ENCODE measurements at places on chromosomes 3 and 15.

- no peaks in the 10 kb centered on the region for H3K27me3 ChIP-seq
- no peaks in the 10 kb centered on the region for H3K36me3 ChIP-seq
- H3K27ac ChIP-seq, result no peak overlapping the region
- H3K4me1 ChIP-seq, result no peaks in the 10 kb centered on the region
- DNase-seq, result no peak
- H3K4me3 ChIP-seq, result no peak overlapping the region
Measured at GRCh38 chr3:142693136-142693853, 30.5 kb upstream of the TRPC1 start.

DNA sequence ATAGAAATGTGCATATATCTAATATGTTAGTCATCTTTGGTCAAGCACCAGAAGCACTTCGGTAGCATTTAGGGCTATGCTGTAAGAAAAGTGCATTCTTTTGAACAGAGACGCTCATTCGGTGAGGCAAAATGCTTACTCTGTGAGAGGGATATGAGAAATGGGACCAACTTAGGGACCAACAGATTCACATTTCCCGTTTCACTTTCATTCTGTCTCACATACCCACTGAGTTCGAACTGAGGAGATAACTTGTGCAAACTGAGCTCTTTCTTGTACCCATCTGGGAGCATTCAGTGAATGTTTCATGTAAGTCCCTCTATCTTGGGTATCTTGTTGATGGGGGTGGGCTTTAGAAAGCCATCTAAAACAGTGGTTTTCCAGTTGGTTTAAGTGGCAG is 135.3 kb downstream of the FEZF2 start:
- H3K4me3 ChIP-seq, result no peak overlapping the region
- no peak for DNase-seq
- no peak overlapping the region for H3K27ac ChIP-seq
- no peaks in the 10 kb centered on the region for H3K27me3 ChIP-seq

DNA sequence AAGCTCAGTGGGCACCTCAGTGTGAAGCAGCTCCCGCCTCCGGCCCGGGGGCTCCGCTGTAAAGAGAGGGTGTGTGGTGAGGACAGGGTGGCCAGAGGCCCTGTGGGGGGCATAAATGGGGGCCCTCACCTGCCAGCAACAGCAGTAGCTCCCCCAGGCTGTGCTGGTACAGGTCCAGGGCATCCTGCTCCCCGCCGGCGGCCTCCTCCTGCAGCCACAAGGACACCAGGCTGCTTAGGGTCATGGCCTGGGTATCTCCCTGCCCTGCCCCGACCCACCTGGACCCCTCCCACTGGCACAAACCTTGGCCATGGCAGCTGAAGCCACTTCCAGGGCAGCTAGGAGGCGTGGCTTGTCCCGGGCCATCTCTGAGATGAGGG is 4.8 kb downstream of the ULK3 start:
- H3K27ac ChIP-seq, result no peak overlapping the region
- H3K4me1 ChIP-seq, result no peaks in the 10 kb centered on the region
- no peak overlapping the region for H3K4me3 ChIP-seq
- DNase-seq, result no peak

- no peak overlapping the region for H3K4me3 ChIP-seq
- no peaks in the 10 kb centered on the region for H3K36me3 ChIP-seq
- no peaks in the 10 kb centered on the region for H3K4me1 ChIP-seq
Measured at GRCh38 chr3:77489216-77489615, 449.3 kb downstream of the ROBO2 start.

GRCh38 chr3:13020159-13020750 is 53.0 kb downstream of the IQSEC1 start:
- no peak overlapping the region for H3K27ac ChIP-seq
- H3K4me3 ChIP-seq, result no peak overlapping the region
- H3K36me3 ChIP-seq, result no peaks in the 10 kb centered on the region
- no peaks in the 10 kb centered on the region for H3K27me3 ChIP-seq
- peaks cover 19% of the 10 kb centered on the region for H3K4me1 ChIP-seq
- no peak for DNase-seq

DNA sequence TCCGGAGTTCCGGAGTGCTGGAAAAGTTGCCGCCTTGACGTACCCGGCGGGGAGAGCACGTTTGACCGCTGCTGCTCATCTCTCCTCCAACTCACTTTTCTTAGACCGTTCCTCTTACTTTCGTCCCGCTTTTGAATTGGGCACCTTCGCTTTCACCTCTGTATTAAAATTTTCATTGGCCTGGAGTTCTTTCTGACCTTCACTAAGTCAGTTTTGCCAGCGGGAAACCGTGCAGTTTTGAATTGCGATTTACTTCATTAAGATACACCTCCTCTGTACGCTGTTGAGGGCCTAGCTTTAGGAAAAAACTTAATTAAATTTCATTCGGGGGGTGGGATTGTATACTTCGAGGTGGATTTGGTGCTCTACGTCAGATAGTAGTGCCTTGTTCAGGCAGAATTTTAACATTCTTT is 1.3 kb downstream of the GMPS start:
- no peaks in the 10 kb centered on the region for H3K27me3 ChIP-seq
- H3K36me3 ChIP-seq, result no peaks in the 10 kb centered on the region
- H3K27ac ChIP-seq, result peak overlapping the region; percentile 84
- no peak for DNase-seq

GRCh38 chr3:106144030-106144429 is 275.2 kb upstream of the CBLB start:
- H3K27ac ChIP-seq, result no peak overlapping the region
- no peaks in the 10 kb centered on the region for H3K36me3 ChIP-seq
- H3K4me3 ChIP-seq, result no peak overlapping the region
- H3K27me3 ChIP-seq, result no peaks in the 10 kb centered on the region
- peaks cover 8% of the 10 kb centered on the region for H3K4me1 ChIP-seq

DNA sequence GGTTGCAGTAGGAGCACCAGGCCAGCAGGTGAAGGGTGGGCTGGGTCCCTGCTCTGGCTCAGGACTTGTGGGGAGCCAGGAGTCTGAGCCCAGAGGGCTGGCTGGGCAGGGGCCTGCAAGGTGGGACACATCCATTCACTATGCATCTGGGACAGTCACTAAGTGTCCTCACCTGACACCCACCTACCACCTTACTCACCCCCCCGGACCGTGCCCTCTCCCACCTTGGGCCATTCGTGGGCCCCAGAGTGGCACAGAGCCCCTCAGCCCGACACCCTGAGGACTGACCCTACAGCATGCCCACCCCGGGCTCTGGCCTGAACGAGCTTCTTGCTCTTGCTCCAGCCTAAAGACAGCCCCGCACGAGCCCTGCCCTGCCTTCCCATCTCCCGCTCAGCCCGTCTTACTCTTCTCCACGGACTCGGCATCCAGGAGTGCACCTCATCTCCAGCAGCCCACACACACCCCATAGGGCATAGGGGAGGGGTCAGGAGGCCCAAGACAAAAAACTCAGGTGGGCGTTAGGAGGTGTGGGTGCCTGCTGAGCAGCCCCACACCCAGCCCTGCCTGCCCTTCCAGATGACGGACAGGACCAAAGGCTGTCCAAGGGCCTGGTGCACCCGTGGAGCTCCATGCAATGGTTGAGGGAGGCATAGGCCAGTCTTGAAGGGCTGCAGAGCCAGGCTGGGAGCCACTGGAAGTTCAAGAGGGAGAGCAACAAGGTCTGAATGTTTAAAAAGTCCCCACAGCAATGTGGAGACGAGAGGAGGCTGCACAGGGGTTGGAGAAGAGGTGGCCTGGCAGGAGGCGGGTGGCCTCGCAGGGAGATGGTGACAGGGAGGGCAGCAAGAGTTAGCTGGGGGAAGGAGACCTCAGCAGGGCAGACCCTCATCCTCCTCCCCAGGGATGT is 27.0 kb downstream of the PTH1R start:
- no peak for DNase-seq
- no peaks in the 10 kb centered on the region for H3K27me3 ChIP-seq
- H3K36me3 ChIP-seq, result no peaks in the 10 kb centered on the region
- no peaks in the 10 kb centered on the region for H3K4me1 ChIP-seq

DNA sequence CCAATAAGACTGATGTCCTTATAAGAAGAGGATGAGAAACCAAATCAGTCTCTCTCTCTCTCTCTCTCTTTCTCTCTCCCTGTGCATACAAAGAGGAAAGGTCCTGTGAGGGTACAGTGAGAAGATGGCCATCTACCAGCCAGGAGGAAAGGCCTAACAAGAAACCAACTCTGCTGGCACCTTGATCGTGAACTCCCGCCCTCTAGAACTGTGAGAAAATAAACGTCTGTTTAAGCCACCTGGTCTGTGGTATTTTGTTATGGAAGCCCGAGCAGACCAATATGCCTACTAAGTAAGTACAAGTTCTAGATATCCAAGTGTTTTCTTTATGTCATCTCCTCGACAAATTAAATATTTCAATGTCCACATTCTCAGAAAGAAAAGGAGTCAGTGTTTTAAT is 44.9 kb upstream of the TMC3 start:
- H3K4me3 ChIP-seq, result no peak overlapping the region
- peak; percentile 3 for DNase-seq
- H3K36me3 ChIP-seq, result no peaks in the 10 kb centered on the region
- no peak overlapping the region for H3K27ac ChIP-seq
- H3K27me3 ChIP-seq, result no peaks in the 10 kb centered on the region
- no peaks in the 10 kb centered on the region for H3K4me1 ChIP-seq

GRCh38 chr3:9105421-9105820 is 142.1 kb upstream of the RAD18 start:
- H3K27me3 ChIP-seq, result no peaks in the 10 kb centered on the region
- peak; percentile 4 for DNase-seq
- H3K36me3 ChIP-seq, result no peaks in the 10 kb centered on the region
- peaks cover 19% of the 10 kb centered on the region for H3K4me1 ChIP-seq
- no peak overlapping the region for H3K27ac ChIP-seq

- no peaks in the 10 kb centered on the region for H3K27me3 ChIP-seq
- no peaks in the 10 kb centered on the region for H3K4me1 ChIP-seq
- H3K4me3 ChIP-seq, result no peak overlapping the region
- H3K27ac ChIP-seq, result no peak overlapping the region
Measured at GRCh38 chr3:55218577-55218976, 268.5 kb downstream of the WNT5A start.

DNA sequence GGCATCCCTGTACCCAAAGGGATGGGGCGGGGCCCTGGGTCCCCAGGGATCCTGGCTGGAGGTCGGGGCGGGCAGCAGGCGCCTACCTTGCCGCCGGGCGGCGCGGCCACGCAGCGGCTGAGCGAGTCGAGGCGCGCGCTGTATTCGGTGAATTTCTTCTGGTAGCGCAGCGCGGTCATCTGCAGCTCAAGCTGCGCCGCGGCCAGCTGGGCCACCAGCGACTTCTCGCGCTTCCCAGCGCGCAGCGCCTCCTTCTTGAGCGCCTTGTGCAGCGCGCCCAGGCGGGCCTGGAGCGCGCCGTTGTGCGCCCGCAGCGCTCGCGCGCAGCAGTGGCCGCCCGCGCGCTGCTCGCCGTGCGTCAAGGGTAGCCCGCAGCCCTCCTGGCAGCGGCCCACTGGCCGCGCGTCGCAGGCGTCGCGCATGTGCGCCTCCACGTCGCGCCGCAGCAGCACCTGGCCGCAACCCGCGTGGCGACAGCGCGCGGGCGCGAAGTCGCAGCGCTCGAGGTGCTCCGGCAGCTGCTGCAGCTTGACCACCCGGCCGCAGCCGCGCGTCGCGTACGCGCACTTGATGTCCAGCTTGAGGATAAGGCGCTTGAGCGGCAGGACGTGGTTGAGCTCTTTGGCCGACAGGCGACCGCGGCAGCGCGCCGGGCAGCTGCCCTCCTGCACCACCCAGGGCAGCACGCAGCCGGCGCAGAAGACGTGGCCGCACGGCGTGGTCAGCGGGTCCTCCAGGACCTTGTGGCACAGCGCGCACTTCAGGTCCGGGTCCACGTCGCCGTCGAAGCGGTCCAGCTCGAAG is 522 bp downstream of the PDZRN3 start:
- peak; percentile 83 for DNase-seq
- H3K27ac ChIP-seq, result peak overlapping the region; percentile 85
- H3K36me3 ChIP-seq, result no peaks in the 10 kb centered on the region
- H3K4me1 ChIP-seq, result peaks cover 35% of the 10 kb centered on the region

- H3K36me3 ChIP-seq, result peaks cover 56% of the 10 kb centered on the region
- no peak overlapping the region for H3K27ac ChIP-seq
- H3K27me3 ChIP-seq, result no peaks in the 10 kb centered on the region
- no peak overlapping the region for H3K4me3 ChIP-seq
- no peaks in the 10 kb centered on the region for H3K4me1 ChIP-seq
- DNase-seq, result no peak
Measured at GRCh38 chr3:122403489-122403888, 12.4 kb downstream of the WDR5B start.

GRCh38 chr15:98983334-98983733 is 24.3 kb downstream of the PGPEP1L start:
- no peak overlapping the region for H3K4me3 ChIP-seq
- peak; percentile 58 for DNase-seq
- no peaks in the 10 kb centered on the region for H3K4me1 ChIP-seq
- no peak overlapping the region for H3K27ac ChIP-seq

GRCh38 chr3:104885214-104885814 is 481.4 kb upstream of the ALCAM start:
- H3K27me3 ChIP-seq, result no peaks in the 10 kb centered on the region
- no peaks in the 10 kb centered on the region for H3K36me3 ChIP-seq
- no peak overlapping the region for H3K4me3 ChIP-seq
- DNase-seq, result no peak
- no peaks in the 10 kb centered on the region for H3K4me1 ChIP-seq

DNA sequence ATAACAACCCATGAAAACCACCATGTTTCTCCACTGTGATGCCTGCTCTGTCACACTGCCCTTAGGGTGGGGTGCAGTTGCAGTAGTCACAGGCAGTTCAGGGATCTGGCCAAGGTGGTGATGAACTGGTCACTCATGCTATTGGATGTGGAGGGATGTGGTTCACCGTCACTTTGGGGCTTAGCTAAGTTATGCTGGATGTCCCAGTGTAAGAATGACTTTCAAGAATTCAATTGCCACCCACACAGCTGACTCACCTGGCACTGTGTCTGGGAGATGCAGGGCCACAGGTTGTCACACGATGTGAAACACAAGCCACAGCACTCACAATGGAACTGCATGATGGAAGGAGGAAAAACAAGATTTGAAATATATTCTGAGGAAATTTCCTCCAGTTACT is 146.1 kb upstream of the CTNNB1 start:
- H3K27ac ChIP-seq, result no peak overlapping the region
- no peak overlapping the region for H3K4me3 ChIP-seq
- DNase-seq, result no peak
- H3K36me3 ChIP-seq, result no peaks in the 10 kb centered on the region
- H3K27me3 ChIP-seq, result no peaks in the 10 kb centered on the region

GRCh38 chr3:23330568-23330967 is 127.4 kb downstream of the UBE2E2 start:
- no peaks in the 10 kb centered on the region for H3K27me3 ChIP-seq
- H3K27ac ChIP-seq, result no peak overlapping the region
- no peaks in the 10 kb centered on the region for H3K4me1 ChIP-seq
- DNase-seq, result no peak
